Psoas muscle (tissue), 8 donors: ENCODE measurements at places on chromosomes 12 and 14.

GRCh38 chr12:23770202-23770938 lies 179.1 kb downstream of the SOX5 start:
- no peak for DNase-seq
- no peaks in the 10 kb centered on the region for H3K4me1 ChIP-seq
- H3K4me3 ChIP-seq = no peak overlapping the region
- no peaks in the 10 kb centered on the region for H3K27me3 ChIP-seq
- no peak overlapping the region for H3K27ac ChIP-seq
- no peaks in the 10 kb centered on the region for H3K36me3 ChIP-seq

DNA sequence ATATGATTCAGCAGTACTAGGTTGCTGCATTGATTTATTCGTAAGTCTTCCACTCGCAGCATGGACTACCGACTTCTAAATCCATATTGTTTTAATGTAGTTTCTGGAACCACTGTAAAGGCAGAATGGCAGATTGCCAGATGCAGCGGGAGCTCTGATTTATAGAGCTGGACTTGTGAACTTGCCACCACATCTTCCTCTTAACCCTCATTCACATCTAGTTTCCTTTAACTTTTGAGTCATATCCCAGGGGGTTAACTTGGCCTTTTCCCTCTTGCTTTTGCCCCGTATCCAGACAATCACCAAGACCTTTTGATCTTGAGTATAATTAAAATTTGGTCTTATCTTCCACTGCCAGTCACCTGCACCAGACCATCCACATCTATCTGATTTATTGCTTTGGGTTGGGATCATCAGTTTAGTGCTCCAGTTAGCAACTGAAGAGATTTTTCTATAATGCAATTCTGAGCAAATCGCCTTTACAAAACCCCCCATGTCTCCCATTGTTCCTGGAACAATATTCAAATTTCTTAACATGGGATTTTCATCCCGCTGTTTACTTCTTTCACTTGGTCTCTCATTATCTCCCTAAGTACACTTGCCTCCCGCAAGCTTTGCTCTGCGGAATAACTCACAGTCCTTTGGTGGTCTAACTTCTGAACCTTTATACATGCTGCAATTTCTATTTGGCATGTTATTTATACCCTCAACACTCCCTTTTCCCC lies 130.5 kb downstream of the ACSS3 start:
- no peak overlapping the region for H3K27ac ChIP-seq
- H3K4me1 ChIP-seq = peaks cover 5% of the 10 kb centered on the region
- no peaks in the 10 kb centered on the region for H3K36me3 ChIP-seq

- no peak overlapping the region for H3K4me3 ChIP-seq
- DNase-seq = no peak
- no peak overlapping the region for H3K27ac ChIP-seq
- H3K4me1 ChIP-seq = no peaks in the 10 kb centered on the region
Measured at GRCh38 chr12:48279101-48279500, 71.6 kb downstream of the ZNF641 start.

- H3K36me3 ChIP-seq = no peaks in the 10 kb centered on the region
- H3K27me3 ChIP-seq = no peaks in the 10 kb centered on the region
- no peak for DNase-seq
- peak overlapping the region; percentile 67 for H3K4me3 ChIP-seq
- peaks cover 63% of the 10 kb centered on the region for H3K4me1 ChIP-seq
Measured at GRCh38 chr12:54383041-54383609, 1.4 kb downstream of the ZNF385A start.

DNA sequence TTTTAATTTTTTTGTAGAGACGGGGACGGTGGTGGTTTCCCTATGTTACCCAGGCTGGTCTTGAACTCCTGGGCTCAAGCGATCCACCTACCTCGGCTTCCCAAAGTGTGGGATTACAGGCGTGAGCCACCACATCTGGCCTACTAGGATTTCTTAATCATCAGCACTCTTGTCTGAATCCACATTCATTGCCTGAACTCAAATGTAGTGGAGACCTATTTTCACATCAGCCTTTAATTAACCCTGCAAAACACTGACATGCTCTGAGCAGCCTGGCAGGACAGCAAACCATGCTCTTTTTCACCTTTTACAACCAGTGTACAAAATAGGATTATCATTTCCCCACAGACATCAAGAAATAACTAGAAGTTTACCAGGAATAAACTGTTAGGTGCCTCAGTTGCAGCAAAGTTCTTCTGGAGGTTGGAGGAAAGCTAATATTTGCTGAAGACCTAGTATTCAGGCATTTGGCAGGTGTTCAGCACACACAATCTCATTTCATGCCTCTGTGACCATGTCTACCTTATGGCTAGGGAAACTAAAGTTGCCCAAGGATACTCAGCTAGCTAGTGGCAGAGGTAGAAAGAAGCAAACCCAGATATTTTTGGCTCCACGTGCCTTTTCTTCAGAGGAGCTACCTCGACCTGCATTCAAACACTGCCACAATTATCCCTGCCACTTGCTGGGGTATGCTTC lies 37.7 kb downstream of the CFL2 start:
- H3K27ac ChIP-seq = peak overlapping the region; percentile 65
- H3K4me1 ChIP-seq = peaks cover 17% of the 10 kb centered on the region
- no peak overlapping the region for H3K4me3 ChIP-seq
- no peaks in the 10 kb centered on the region for H3K27me3 ChIP-seq
- no peaks in the 10 kb centered on the region for H3K36me3 ChIP-seq
- no peak for DNase-seq

DNA sequence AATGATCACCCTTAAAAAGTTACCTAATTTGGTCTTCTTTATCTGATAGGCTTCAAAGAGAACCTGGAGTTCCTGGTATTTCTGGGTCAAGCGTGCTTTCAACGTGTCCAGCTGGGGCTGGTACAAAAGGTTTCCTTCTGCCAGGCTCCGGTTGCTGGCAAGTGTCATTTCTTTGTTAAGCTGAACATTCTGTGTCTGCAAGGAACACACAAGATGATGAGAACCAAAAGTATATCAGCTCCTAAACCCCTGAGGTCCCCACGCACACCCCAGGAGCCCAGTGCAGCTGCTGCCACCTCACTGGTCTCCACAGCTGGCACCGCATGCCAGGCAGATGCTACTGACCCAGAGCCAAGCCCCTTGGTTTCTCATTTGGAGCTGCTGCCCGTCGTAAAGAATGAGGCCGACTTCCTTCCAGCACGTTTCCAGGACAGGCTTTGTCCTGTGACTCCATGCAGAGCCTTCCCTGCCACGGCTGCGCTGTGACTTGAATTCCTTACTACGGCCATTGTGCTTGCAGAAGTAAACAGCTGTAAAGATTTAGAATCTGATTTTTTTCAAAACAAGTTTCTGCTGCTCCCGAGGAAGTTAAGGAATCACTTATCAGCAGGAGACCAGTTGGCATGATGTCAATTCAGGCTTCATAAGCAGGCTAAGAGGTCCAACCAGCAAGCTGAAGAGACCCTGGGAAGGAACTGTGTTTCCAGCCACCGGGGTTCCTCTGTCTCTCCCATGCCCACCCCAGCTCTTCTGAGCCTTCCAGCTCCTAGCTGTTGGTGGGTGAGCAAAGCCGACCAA lies 24.9 kb downstream of the VPS37B start:
- peak overlapping the region; percentile 76 for H3K27ac ChIP-seq
- peaks cover 24% of the 10 kb centered on the region for H3K36me3 ChIP-seq
- H3K4me3 ChIP-seq = peak overlapping the region; percentile 17
- H3K27me3 ChIP-seq = no peaks in the 10 kb centered on the region

DNA sequence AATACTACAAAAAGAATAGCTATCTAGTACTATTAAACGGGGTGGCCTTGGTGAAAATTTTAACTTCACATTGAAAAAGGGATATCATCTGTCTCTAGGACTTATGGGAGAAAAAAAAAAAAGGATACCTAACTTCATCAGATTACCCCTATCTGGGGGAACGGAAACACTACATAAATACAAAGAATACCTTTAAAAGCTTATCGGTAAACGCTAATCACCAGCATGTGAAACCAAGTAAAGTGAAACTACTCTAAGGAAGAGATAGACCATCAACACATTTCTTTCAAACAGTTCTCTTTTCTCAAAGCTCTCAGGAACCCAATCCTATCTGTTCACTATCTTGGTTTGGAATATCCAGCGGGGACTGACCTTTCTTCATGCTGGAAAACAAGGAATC lies 3.5 kb downstream of the KICS2 start:
- H3K4me3 ChIP-seq = no peak overlapping the region
- H3K27ac ChIP-seq = no peak overlapping the region
- no peak for DNase-seq
- H3K4me1 ChIP-seq = peaks cover 4% of the 10 kb centered on the region

DNA sequence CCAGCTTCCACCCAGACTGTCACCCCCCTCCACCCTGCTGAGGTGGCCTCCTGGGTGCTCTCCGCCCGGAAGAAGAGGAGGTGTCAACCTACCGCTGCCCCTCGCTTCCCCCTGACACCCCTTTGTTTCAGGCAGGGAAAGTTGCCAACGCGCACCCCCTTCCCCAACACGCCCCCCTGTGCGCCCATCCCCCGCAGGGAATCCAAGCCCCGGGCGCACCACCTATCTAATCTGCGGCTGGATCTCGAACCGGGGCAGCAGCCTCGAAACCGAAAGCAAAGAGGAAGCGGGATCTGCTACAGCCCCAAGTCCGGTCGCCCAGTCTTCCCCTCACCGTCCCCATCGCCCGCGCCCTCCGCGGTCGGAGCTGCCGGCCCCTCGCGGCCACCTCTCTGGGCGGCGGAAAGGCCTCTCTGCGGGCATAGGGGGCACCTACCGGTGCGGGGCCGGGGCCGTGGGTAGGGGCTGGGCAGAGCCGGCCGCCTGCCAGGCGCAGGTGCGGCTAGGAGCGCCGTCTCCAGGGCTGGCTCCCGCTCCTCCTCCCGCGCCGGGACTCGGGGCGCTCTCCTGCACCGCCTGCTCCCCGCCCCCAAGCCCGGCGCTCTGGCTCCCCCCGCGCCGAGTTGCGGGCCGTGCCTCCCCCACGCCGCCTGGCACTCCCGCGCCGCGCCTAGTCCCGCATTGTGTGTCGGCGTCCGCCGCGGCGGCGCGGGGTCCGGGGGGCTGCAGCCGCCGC lies 18.3 kb upstream of the PLEKHH1 start:
- no peaks in the 10 kb centered on the region for H3K27me3 ChIP-seq
- no peaks in the 10 kb centered on the region for H3K4me1 ChIP-seq
- no peaks in the 10 kb centered on the region for H3K36me3 ChIP-seq
